ENCODE measurements at places on chromosomes 3 and 15.
A peak's percentile ranks its signal among the peaks of the same experiment; 100 is the strongest.

DNA sequence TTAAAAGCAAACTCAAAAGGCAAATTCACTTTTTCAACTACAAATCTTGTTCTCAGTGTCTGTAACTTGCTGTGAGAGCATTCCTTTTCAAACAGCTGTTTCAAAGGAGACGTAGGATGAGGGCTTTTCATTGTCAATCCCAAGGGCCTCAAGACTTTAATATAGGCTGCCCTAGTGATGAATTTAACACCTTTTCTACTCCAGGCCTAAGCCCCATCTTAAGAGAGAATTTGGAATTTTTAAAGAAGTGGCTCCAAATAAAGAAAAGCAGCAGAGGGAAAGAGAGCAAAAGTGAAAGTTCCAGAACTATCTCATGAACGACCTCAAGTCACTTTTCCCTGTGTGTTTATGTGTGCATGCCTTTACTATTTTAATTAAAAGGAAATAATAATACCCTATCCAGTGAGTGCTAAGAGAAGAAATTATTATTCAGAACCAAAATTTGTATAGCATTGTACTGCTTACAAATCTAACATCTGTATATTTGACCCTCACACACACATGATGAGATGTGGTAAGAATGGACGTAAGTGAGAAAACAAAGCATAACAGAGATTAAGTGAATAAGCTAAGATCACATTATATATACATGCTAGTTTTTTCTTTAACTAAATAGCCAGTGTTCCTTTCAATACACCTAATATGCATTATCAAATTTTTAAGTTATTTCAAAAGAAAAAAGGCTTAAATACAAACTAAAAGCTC lies 196.4 kb downstream of the VGLL3 start:
- DNase-seq, result no peak

DNA sequence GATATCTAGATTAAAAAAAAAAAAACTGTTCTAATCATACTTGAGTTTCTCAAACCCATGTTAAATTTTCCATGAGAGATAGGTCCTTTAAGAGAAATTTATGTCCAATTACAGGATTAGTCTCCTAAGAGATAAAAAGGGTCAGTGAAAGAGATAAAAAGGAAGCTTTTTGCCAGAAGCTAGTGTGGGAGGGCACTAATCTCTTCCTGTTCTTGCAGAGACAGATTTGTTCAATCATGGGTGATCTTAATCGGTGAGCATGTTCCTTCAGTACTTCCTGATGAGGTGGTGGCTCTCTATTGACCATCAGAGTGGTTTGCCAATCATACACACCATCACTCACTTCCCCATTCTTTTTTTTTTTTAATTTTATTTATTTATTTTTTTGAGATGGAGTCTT lies 16.9 kb upstream of the LPP start:
- no peak for DNase-seq

DNA sequence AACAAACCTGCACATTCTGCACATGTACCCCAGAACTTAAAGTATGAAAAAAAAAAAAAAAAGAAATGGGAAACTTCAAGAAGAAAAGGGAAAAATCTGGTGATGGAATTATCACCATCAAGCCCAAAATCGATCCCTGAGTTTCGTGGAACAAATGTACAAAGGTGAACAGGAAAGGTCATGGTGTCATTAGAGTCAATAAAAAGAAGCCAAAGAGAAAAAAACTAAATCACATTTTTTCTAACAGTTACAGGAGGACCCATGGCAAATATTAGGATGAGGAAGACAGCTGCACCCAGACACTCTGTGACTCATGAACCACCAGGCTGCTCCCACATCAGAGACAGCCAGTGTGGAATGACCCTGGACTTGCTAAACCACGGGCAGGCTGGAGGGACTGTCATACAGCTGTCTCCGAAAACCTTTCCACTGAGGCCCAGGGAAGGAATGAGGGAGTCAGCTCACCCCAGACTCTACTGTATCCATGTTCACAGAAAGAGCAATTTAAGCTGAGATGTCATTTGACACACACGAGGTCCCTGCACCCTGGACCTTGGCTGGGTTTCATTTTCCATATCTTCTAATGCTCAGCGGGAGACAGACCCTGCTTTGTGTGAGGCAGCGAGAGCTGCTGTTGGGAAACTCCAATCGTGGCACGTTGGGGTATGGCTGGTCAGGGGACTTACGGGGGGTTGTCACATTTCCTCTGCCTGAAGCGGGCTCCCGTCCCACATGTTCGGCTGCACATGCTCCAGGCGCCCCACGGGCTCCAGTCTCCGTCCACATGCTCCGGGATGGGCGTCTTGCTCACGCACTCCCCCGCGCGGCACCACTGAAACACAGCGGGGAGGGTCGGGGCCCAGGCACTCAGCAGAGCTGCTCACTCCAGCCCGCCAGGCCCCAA lies 210.2 kb downstream of the ADAMTS17 start:
- DNase-seq, result peak; percentile 76

DNA sequence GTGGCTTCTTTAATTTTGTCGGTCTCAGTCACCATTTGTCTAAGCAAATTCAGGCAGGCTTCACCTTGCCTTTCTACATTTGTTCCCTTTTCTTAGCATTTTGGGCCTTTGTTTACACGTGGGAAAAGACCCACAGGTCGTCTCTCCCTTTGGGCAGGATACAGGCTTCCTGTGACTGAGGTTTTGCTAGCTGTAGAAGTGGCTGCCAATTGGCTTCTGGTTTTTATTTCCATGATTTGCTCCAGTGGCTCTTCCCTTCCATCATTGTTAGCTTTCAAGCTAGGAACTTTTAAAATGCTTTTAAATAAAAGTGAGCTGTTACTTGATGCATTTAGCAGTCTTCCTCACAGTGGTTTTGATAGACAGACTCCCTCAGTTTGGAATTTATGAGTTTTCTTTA lies 37.3 kb downstream of the MLH1 start:
- no peak for DNase-seq

DNA sequence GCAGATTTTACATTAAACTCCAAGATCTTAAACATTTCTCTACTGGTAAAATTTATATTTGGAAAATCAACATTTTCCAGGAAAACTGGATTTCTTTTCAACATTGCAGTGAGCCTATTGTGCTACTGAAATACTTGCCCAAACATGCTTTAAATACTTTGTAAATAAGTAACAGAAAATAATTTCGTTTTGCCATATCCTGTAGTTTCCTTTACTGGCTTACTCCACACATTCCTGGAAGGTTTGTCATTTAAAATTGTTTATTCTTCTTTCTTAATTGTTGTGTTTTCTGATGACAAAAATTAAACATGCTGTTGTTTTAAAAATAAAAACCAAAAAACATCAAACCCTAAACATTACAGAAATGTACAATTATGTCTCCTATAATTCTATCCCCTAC lies 22.0 kb downstream of the ACAD11 start:
- no peak for DNase-seq

- no peak for DNase-seq
Observed at GRCh38 chr3:177689869-177690268, 492.6 kb upstream of the TBL1XR1 start.

DNA sequence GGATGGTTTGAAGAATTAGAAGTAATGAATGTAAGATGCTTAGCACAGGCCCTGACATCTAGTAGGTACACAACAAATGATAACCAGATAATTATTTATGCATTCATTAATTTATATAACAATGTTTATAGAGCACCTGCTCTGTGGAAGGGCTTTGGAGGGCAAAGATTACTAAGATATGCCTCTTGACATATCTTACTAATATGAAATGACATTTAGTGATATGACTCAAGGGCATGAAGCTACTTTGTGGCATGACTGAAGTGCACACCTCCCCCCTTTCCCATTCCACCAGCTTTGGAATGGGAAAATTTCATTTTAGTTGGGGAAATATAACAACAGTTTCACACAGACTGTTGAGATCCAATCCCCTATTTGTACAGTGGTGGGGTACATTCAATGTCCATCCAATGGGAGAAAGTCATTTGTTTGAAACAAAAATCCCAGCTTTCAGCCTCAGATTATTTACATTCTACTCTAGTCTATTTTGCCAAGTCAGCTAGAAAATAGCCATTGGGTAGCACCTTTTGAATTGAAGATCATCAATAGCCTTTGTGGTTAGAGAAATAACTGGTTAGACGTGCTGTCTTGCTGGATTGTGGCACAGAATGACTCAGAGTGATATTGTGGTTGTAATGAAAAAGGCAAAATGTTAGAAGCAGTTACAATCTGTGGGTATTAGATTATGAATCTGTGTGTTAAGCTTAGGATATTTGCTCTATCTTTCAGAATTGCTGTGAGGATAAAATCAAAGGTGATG lies 72.9 kb downstream of the MOBP start:
- DNase-seq, result no peak

GRCh38 chr3:53675022-53675697 lies 171.1 kb downstream of the CHDH start:
- DNase-seq, result no peak

DNA sequence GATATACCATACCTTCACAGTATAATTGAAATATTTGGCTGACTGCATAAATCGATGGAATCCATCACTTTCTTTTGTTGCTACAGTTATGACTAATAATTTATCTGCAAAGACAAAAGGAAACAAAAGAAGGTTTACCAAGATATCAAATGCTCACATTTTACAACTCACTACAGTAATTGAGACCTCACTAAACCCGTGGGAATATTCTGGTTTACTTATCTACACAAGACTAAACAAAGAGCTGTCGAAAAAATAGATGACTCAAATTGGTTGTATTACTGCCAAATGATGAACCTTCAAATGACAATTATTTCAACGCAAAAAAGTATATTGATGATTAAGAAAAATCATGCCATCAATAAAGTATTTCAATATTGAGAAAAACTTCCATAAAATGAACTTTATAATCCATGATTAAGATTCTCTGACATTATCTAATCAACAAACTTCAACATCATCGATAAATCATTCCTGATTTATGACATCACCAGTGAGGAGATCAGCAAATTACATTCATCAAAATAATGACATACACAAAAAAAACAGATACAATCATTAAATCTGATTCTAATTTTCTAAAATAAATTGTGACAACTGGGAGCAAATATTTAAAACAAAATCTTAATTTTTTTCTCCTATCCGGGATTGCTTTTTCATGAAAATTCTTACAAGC lies 36.7 kb downstream of the PLOD2 start:
- DNase-seq, result no peak

DNA sequence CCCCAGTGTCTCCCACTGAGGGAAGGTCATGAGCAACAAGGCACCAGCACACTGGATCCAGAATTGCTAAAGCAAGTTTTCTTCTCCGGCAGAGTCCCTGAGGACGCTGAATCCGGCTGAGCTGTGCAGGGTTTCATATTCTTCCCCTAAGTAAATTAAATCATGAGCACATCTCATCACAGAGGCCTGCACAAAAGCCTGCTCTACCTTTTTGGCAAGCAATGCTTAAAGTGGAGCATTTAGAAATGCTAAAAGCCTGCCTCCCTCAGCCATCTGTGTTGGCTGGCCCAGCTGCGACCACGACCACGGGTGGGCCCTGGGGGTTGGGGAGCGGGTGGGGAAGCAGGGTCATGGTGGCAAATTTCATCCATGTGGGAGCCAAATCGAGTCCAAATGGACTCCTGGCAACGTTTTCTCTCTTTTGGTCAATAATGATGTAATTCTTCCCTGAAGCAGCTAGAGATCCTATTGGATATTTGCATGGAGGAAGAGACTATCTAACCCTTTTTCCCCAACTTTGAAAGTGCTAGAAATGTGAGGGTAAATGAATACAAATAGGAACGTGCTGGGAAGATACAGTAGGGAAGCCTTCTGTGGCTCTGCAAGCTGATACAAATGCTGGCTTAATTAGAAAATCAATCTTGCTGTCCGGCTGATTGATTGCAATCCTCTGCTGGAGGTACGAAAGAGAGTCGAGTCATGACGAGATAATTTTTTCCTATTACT lies 532.8 kb upstream of the TBL1XR1 start:
- no peak for DNase-seq

GRCh38 chr3:143902210-143902609 lies 53.9 kb upstream of the SLC9A9 start:
- DNase-seq, result no peak

DNA sequence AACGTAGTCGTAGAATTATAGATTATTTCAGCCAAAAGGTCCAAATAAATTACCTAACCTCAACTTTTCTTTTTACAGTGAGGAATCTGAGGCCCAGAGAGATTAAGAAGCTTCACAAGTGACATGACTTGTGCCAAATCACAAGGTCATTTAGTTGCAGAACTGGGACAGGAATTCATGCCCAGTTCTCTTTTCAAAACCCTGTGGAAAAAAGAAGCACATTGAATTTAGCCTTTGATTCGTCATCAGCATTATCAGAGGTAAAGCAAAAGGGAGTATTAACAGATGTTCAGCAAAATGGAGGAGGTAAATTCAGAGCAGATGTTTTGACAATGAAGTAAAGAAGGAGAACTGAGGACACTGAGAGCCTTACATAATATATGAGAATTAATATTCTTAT lies 4.5 kb downstream of the SERPINI2 start:
- no peak for DNase-seq

DNA sequence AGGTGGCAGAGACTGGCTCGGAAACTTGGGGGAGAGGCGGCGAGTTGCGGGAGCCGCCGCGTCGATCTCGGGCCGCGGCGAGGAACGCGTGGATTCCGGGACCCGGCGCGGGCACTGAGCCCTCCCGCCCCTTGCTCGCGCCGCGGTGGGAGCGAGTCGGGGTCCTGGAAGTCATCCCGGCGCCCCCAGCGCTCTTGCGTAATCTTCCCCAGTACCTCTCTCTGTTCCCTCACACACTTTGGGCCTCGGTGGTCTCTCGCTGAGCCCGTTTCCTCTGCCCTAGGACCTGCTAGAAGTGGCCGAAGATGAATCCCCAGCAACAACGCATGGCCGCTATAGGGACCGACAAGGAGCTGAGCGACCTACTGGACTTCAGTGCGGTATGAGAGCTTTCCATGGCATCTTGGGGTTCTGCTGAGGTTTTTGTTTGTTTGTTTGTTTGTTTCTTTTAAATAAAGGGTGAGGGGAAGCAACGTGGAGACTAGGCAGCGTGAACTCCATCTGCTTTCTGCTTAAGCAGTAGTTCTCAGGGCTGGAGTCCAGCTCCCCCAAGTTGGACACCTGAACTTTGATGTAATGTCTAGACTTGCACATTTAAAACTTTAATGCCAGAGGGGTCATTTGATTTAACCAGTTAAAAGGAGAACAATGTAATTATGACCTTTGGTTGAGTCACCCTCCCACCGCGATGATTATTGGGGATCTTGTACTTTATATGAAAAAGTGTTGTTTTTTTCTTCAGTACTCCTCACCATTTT lies 1.3 kb downstream of the TCF12 start:
- peak; percentile 31 for DNase-seq

GRCh38 chr3:45923755-45924154 lies 19.5 kb upstream of the CXCR6 start:
- no peak for DNase-seq

- DNase-seq, result no peak
Observed at GRCh38 chr15:26580943-26581342, 191.9 kb downstream of the GABRB3 start.

GRCh38 chr3:88957711-88958439 lies 149.5 kb upstream of the EPHA3 start:
- no peak for DNase-seq

GRCh38 chr3:123124971-123125370 lies 58.1 kb downstream of the PDIA5 start:
- DNase-seq, result no peak

DNA sequence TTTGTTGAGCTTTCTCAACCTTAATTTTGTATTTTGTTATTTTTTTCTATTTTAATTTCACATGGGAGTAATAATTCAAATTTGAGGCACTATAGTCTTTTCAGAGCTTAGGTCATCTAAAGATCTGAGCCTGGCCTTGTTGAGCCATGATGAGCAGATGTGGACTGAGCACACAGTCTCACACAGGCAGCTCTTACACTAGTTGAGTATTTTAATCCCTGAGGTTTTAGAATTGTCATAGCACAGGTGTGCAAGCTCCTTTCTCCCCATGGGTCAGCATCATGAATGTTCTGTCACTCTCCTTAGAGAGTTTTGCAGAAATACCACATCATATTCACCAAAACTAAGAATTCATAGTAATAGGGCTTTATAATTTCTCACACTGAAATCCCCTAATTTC lies 4.9 kb downstream of the ZBTB38 start:
- no peak for DNase-seq

All from HuH-7.5 (cell line).